ENCODE measurements at places on chromosomes 3 and 15. TPM values are rescaled to one million over a fixed set of nuclear protein-coding genes. Genes with fewer than 3 reads are reported as not detected.

The WNT7A gene
- total RNA-seq: 8.1 TPM

The MEX3B gene
- 0.64 TPM for total RNA-seq

The DNAH12 gene
- total RNA-seq: under 0.01 TPM

The GPR171 gene
- total RNA-seq: not detected

The UTS2B gene
- not detected for total RNA-seq

The CHRFAM7A gene
- not detected for total RNA-seq

The GUCA1C gene
- not detected for total RNA-seq

The SAMD7 gene
- total RNA-seq: not detected

The ACKR2 gene
- 1.7 TPM for total RNA-seq

The HTD2 gene
- total RNA-seq: 22.8 TPM

The CELF6 gene
- total RNA-seq: 0.24 TPM

The RTP3 gene
- not detected for total RNA-seq

The MOBP gene
- total RNA-seq: not detected

The LRTM1 gene
- total RNA-seq: not detected

The RGMA gene
- 1.9 TPM for total RNA-seq

The GOLGA6L10 gene
- total RNA-seq: 0.24 TPM

The ADAMTSL3 gene
- total RNA-seq: 1.9 TPM

The SLC7A14 gene
- under 0.01 TPM for total RNA-seq

The MESP1 gene
- total RNA-seq: under 0.01 TPM

The ACTC1 gene
- total RNA-seq: not detected

The GOLGA8T gene
- not detected for total RNA-seq

The FMN1 gene
- 0.48 TPM for total RNA-seq

The AQP9 gene
- total RNA-seq: not detected

The SLC26A6 gene
- 37.5 TPM for total RNA-seq

The PRC1 gene
- 8.1 TPM for total RNA-seq

The CEP152 gene
- 4.7 TPM for total RNA-seq

The RFTN1 gene
- total RNA-seq: 36.4 TPM

The XRN1 gene
- total RNA-seq: 18.8 TPM

The MRAS gene
- 14.2 TPM for total RNA-seq

The SNURF gene
- 1.7 TPM for total RNA-seq

The ALS2CL gene
- 64.6 TPM for total RNA-seq

The TUSC7 gene
- total RNA-seq: not detected

All from tracheal epithelial cell (primary cell).